ENCODE measurements at places on chromosomes 4 and X.

GRCh38 chrX:107480272-107480671 is 30.8 kb downstream of the FRMPD3 start:
- DNase-seq = peak; percentile 9

DNA sequence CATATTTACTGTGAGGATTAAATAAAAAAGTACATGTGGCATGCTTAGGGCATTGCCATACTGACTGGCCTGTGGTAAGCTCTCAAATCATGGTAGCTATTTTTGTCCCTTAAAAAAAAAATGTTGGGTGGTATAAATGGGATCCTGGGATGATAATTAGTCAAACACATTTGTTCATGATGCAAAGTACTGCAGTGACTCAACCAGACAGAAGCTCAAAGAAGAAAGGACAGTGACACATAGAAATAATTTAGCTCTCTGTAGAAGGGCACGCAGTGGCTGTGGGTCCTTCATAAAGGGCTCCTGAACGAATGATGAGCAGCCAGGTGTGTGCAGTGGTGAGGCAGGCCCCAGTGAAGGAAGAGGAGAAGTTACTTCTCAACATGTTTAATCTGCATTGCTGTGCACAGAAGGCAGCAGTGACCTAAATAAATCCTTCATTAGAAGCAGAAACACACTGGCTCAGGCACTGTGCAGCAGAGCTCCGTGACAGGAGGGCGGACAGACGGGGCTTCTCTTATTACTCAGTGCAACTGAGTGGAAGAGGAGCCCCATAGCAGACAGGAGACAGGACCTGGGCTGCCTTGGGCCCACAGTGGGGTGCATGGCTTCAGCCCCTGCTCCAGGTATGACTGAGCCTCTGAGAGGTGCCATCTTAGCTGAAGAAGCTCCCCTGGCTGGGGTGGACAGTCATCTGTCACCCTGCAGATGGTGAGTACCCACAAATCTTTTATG is 20.3 kb downstream of the HS3ST1 start:
- DNase-seq = no peak

DNA sequence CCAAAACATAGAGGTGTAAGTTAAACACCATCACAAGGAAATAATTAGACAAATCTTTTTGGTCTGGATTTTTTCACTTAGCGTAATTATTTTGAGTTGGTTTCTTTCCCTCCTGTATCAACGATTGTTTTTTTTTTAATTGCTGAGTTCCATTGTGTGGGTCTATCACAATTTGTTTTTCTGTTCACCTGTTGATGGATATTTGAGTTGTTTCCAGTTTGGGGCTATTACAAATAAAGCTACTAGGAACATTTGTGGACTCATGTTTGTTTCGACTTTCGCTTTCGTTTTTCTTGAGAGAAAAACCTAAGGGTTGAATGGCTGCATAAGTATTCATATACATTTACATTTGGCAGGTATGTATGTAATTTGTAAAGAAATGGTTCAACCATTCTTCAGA is 20.4 kb upstream of the FBXW7 start:
- peak; percentile 30 for DNase-seq

DNA sequence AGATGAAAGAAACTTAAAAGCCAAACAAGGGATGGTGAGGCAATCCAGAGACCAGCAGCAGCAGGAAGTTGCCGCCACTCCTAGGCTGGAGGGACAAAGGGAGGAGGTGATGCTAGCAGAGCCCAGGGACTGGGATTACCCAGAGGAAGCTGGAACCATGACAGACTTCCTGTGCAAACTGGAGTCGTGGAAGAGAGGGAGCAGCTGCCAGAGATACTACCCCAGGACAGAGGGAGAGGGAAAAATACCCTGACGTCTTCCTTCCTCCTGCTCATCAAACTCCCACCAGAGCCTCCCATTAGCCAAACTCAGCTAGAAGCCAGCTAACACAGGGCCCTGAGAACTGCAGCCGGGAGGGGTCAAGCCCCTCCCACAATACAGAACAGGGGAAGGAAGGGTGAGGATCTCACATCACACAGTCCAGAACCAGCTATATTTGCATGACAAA is 101.2 kb upstream of the KLF3 start:
- no peak for DNase-seq

GRCh38 chr4:182828360-182829025 is 88.7 kb downstream of the DCTD start:
- no peak for DNase-seq

GRCh38 chr4:152605031-152605430 is 69.1 kb upstream of the FBXW7 start:
- DNase-seq = no peak

GRCh38 chr4:182206916-182207315 is 36.3 kb upstream of the TENM3 start:
- no peak for DNase-seq

GRCh38 chrX:12174358-12174757 is 36.1 kb downstream of the FRMPD4 start:
- DNase-seq = no peak

GRCh38 chrX:40096395-40097091 is 1.2 kb downstream of the BCOR start:
- peak; percentile 74 for DNase-seq

GRCh38 chrX:148024425-148025148 is 43.5 kb downstream of the FMR1NB start:
- DNase-seq = no peak

DNA sequence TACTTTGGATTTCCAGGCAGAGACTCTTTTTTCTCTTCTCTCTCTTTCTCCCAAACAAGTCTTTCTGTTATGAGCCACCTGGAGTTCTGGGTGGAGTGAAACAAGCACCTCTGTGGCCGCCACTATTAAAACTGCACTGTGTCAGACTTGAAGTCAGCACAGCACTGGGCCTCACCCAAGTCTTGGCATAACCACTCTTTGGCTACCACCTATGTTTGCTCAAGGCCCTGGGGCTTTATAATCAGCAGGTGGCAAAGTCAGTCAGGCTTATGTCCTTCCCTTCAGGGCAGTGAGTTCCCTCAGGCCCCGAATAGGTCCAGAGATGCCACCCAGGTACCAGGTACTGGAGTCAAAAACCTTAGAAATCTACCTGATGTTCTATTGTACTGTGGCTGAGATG is 52.4 kb downstream of the ITIH6 start:
- no peak for DNase-seq

DNA sequence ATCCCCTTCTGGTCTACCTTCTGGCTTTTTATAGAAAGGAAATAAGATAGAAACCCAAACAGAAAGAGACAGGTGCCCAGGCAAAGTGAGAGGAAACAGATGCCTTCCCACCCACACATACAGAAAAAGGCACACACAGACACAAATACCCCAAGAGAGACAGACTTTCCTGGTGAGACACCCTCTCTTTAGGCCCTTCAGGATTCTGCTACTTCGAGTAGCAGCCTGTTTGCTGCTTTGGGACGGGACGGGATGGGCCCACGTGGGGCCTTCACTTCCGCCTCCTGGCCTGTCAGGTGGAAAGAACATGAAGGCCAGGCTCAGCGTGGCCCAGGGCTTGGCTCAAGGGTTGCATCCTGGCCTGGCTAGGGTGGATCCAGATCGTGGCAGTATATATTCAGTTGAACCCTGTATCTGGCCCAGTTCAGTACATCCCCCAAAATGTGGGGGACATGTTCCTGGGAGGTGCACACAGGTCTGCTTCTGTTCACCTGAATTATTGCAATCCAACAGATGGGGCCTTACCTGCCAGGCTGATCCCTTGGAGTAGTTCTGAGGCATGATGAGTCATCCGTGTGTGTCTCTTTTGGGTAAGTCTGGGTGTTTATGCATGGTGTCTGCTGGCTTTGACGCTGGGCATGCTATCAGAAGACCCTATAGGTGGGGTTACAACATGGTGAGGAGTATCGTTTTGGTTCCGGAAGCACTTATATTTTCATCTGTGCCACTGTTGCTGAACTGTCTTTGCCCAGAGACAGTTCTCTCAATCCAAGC is 2.4 kb downstream of the ZNF275 start:
- DNase-seq = no peak

- no peak for DNase-seq
These were observed 74.5 kb upstream of the AFAP1 start for GRCh38 chr4:8013976-8014726.

DNA sequence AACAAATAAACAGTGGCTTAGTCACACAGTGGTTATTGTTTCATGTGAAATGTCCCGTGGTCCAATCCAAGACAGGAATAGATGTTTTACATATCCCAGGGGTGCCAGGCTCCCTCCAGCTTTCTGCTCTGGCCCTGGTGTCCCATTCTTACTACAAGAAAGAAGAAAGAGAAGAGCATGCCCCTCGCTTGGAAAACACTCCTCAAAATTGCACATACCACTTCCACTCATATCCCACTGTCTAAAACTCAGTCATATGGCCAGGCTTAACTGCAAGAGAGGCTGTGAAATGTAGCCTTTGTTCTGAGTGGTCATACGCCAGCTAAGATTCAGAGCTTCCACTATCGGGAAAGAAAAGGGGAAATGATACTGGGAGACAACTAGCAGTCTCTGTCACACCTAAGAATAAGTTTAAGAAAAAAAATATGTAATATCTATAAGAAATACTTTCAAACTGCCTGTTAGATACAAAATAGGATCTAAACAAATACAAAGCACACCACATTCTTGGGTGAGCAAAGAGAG is 306.8 kb upstream of the FAM241A start:
- no peak for DNase-seq

GRCh38 chr4:74293558-74293957 is 14.7 kb upstream of the EPGN start:
- no peak for DNase-seq

DNA sequence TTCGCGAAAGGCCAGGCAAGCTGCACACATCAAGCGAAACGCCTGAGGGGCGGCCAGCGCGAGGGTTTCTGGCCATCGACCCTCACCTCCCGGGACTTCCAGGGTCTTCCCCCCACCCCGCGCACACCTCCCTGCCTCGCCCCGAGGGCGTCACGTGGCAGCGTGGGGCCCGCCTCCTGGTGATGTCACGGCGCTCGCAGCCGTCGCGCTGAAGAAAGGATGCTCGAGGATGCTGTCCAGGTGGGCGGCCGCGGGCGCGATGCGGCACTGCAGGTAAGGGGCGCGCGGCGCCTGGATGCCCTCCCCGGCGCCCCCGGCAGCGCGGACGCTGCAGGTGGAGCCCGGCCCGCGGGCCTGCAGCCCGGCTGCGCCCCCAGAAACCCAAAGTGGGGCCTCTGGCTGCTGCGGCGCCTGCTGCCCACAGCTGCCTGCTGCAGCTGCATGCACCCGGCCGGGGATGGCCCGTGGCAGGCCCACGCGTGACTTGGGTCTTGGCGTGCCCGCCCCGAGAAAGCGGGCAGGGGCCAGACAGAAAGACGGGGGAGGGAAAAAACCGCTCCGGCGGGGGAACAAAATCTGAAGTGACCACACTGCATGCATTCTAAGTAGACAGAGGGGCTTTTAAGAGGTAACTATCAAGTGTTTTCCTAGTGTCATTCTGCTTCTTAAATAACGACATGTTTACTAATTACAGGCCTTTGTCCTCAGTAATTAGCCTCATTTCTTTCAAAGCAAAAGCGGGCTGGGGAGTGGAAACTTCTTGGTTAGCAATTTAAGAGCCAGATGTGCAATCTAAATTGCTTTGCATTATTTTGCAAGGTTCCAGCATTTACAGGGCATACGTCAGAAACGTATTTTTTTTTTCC is 1.7 kb downstream of the CLCN4 start:
- DNase-seq = no peak

DNA sequence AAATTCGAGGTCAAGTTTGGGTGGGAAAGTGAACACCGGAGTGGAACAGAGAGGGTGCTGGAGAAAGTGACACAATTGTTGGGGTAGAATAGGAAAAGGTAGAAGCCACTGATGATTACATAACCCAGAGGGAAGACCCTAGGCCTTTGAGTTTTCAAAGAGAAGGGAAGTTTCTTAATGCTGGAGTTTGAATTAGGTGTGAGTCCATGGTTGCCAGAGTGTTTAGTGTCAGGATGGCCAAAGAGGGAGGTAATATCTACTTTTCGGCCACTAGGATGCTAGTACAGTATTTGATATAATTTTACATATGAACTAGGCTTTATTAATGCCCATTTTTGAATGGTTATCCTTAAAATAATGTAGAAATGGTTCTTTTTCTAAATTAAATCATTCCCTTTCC is 5.4 kb downstream of the BCORL1 start:
- DNase-seq = no peak

DNA sequence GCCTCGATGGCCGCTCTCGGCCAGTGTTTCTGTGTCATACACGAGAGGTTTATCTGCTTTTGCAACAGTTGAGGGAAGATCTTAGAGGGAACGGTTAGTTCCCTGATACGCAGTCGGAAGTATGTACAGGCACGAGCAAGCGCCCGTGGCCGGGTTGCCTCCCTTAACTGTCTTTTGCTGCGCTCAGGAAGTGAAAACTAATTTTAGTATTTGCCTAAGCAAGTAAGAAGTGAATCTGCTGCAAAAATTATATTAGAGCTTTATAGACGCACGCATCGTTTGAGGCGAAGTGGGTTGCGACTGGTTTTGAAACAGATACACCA is 695 bp downstream of the MTM1 start:
- DNase-seq = peak; percentile 45

- no peak for DNase-seq
These were observed 1473.4 kb downstream of the RPA4 start for GRCh38 chrX:98357146-98357545.

DNA sequence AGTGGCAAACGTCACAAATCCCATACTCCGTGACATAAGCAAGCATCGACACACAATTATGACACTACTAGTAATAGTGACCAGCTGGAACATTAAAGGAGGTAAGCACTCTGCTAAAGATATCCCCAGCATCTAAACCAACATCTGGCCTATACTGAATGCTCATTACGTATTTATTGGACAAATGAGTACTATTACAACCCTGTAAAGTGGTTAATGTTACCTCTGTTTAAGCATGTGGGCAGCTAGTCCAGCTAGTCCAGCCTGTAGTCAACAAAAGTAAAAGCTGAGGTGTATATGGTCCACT is 419 bp upstream of the RPGR start:
- DNase-seq = no peak

GRCh38 chrX:98409867-98410266 is 1526.2 kb downstream of the RPA4 start:
- no peak for DNase-seq

DNA sequence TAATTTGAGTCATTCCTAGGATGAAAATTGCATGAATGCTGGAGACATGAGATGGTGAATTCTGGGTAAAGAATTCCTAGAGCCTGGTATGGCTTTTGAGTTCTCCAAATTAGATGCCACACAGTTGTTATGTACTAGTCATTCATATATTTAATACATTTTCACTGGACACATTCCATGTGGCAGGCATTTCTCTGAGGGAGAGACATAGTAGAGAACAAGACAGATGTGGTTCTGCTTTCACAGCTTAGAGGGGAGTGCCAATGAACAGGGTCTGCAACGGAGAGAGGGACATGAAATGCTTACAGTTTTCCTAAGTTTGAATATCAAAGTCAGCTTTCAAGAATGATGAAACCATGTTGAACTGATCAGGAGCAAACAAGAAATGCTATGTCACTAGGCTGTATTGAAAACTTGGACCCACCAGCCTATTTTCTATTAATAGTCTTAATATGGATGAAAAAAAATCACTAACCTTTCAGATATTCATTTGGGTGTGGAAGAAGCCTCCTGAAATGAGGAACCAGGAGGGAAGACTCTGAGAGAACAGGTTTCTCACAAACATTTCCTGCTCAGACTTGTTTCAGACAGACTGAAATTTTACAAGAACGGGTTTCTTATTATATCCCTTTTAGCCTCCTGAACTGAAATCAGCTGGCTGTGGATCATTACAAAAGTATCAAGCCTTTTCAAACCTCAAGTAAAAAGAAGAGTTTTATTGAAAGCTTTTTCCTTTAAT is 276.0 kb upstream of the TET2 start:
- DNase-seq = no peak

- no peak for DNase-seq
These were observed 42.3 kb upstream of the RNF128 start for GRCh38 chrX:106684207-106684606.

- DNase-seq = no peak
These were observed 46.1 kb upstream of the HOPX start for GRCh38 chr4:56727150-56727549.
